ENCODE measurements at places on chromosomes 5 and 9.

DNA sequence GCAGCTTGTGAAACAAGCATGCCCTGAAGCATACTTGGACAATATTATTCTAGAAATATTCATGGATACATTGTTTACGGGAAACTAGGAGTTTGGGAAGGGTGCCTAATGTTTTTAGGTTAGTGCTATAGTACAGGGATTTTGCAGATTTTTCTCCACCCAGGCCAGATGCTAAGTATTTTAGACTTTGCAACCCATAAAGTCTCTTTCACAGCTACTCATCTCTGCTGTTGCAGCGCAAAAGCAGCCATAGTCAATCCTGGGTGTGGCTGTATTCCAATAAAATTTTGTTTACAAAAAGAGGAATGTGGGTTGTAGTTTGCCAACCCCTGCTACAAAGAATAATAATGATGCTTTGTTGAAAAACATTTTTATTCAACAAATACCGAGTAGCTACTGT is 106.2 kb downstream of the CEMIP2 start:
- no peak for DNase-seq

DNA sequence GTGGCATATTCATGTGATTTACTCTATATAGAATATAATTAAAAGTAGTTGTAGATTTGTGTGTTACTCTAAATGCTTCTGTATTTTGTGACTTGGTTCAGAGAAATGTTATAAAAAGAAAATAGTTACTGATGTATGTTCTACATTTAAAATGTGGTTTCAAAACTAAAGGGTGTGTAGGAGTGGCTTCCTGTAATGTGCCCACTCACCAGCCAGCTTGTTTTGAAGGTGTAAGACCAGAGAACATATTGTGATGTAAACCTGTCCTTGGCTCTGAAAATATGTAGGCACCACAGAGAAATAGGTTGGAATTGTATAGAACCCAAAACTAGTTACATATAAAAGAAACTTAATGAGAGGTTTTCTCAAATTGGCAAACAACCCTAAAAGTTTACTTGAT is 51.2 kb upstream of the ARRDC3 start:
- DNase-seq = no peak

- no peak for DNase-seq
Observed at GRCh38 chr5:44546286-44546685, 157.1 kb upstream of the FGF10 start.

- DNase-seq = peak; percentile 21
Observed at GRCh38 chr5:125326150-125326510, 579.7 kb upstream of the ZNF608 start.

DNA sequence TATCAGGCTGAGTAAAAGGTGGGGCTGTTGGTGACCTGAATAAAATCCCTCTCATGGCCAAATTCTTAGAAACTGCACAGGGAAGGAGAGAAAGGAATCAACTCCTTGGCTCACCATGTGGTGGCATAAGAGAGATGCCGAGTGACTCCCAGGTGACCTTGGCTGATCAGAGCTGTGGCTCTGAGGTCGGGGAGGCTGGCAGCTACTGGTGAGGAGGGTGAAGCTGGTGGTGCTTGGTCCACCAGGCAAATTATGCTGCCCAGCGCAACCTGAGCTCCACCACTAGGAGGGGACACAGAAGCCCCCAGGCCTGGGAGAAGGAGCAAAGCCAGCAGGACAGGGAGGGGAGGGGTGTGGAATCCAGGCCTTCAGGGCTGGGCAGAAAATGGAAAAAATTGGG is 111.2 kb upstream of the IL12B start:
- DNase-seq = peak; percentile 34

DNA sequence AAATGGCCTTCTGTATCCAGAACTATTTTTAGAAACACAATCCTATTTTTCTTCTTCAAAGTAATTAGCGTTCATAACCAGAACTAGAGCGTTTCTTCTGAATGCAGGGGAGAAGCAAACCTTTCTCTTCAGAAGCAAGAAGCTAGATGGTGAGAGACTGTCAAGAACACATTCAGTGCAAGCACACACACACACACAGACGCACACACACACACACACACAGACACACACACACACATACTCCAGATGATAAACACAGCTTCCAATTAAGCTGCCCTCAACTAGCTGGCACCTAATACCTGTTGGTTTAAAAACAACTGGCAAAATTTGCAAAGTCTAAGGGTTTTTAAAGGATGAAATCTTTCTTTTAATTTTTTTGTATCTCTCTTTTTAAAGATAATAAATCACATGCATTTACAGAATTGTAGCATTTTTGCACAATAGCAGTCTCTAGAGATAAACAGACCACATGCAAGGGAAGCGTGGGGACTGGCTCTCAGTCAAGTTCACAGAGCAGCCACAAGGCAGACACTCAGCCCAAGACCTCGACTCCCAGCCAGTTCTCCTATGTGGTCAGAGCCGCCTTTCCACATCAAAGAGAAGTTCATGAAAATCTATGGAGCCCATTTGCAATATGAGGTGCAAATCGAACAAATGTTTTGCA is 138.5 kb downstream of the TTLL11 start:
- DNase-seq = no peak

DNA sequence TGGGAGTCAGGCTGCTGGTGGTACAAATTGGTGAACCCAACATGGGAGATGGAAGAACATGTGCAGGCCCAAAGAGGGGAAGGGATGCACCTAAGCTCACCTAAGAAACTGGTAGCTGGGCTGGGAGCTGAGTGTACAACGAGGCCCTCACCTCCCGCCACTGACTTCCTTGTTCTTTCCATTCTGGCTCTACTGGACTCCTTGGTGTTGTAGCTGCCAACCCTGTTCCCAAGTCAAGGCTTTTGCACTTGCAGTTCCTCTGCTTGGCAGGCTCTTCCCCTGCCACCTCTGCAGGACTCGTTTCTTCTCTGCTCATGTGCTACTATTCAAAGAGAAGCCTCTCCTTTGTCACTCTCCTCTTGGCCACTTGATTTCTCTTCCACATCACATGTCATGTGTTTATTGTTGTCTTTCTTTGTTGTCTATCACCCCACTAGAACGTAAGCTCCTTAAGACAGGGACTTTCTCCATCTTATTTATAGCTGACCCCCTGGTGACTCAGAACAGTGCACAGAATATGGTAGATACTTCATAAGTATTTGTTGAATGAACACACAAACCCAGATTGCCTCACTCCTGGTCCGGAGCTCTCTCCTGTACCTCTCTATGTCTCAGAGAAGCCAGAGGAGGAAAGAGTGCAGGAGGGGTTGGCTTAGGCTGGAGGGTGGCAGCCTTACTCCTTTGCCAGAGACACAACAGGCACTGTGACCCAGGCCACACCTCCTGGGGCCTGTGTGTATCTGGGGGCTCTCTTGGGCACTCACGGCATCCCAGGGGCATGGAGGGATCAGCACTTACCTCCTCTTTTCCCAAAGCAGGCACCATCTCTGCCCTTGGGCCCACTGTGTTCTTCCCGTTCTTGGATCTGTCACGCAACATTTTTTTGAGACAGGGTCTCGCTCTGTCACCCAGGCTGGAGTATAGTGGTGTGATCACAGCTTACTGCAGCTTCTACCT is 5.2 kb upstream of the SPINK4 start:
- no peak for DNase-seq

GRCh38 chr5:145856285-145856818 is 16.5 kb downstream of the GRXCR2 start:
- peak; percentile 71 for DNase-seq

- no peak for DNase-seq
Observed at GRCh38 chr5:80608731-80609130, 38.7 kb upstream of the ANKRD34B start.

DNA sequence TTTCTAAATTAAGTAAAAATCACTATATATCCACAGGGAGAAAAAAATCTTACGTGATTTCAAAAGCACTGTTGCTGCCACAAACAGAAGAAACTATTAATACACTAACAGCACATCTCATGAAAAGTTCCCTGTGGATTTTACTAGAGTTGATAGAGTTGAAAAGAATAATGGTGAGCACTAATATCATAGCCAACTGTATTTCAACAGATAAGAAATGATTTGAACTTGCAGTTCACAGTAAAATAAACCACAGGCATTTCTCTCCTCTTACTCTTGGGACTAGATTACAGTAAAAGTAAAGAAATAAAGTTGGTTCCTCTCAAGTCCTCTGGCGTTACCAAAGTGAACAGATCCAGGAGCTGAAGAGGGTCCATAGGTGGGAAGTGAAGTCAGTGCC is 27.9 kb downstream of the AGTPBP1 start:
- no peak for DNase-seq

DNA sequence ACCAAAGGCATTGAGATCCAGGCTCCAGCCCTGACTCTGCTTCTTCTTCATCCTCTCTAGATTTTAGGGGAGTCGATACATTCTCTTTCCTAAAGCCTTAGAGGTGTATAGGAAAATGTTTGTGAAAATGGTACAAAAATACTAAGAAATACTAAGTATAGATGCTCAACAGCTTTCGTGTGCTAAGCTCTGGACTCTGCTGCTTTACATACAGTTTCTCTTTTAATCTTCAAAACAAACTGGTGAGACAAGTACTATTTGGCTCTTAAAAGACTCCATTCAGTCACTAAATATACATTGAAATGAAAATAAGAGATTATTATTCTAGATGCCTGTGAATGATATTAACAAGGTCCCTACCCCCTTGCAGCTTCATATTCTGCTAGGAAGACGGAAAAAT is 174.5 kb upstream of the TRPM3 start:
- DNase-seq = no peak

- DNase-seq = no peak
Observed at GRCh38 chr5:89067362-89067761, 184.4 kb upstream of the MEF2C start.

DNA sequence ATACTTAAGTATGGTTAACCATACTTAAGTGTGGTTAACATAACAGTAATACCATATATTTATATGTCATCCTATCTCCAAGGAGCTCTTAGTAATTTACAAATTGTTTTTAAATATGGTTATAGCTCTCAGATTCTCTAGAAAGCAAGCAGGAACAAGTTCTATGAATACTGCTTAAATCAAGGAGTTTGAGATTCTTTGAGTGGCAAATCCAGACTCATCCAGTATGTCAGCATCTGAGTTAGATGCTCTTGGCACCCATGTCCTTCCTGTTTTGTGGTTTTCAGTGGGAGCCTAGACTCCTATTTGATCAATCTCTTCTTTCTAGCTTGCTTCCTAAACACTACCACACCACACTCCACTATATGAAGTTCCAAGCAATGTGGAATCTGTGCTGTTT is 114.7 kb upstream of the GDNF start:
- DNase-seq = no peak

GRCh38 chr9:69232135-69232534 is 58.1 kb downstream of the TJP2 start:
- peak; percentile 11 for DNase-seq

DNA sequence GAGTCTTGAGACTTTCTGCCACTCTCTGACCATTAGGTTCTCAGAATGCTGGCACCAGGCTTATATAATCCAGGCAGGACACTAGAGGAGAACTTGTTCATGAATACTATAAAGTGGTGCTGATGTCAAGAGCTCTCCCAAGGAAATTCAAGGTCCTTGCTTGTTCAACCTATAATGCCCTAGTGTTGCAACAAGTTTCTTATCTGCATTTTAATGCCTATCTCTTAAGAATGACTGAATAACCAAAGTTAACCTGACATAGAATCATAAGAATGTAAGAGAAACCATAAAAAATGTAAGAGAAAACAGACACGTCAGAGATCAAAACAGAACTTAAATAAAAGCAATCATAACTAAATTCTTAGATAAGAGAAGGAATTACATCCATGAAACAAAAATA is 640.8 kb upstream of the SGCD start:
- no peak for DNase-seq

GRCh38 chr9:114285166-114285867 is 37.6 kb upstream of the ORM1 start:
- peak; percentile 92 for DNase-seq

- no peak for DNase-seq
Observed at GRCh38 chr5:932151-932627, 39.5 kb downstream of the TRIP13 start.

DNA sequence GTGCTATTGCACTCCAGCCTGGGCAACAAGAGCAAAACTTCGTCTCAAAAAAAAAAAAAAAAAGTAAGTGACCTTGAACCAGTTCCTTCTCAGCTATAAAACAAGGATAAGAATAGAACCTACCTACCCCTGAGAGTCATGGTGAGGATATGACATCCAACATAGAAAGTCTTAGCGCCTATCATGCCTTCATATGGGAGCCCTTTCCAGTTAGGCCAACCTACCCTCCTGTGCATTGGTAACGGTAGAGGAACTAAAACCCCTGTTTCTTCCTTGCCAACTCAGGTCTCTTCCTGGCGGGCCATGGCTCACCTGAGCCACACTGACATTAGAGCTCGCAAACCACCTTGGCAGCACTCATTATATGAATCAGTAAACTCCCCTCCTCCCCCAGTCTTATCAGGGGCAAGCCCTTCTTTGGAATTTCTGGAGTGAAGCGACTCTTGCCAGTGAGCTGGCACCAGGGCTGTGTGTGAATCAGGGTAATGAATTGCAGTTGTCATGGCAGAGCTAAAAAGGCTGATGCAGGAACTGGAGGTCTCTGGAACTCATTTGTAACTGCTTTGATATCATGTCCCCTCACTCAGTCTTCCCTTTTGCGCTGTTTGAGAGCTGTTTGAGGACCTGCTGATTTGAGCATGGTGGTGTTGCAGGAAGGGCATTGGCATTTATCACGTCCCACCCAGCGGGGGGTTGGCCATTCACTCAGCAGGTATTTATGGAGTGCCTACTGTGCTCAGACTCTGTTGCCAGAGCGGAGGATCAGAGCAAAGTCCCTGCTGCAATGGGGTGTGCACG is 10.3 kb downstream of the WWC1 start:
- no peak for DNase-seq

- no peak for DNase-seq
Observed at GRCh38 chr9:93166699-93167098, 17.2 kb upstream of the WNK2 start.

GRCh38 chr9:80602291-80602690 is 1030.5 kb downstream of the TLE4 start:
- no peak for DNase-seq

DNA sequence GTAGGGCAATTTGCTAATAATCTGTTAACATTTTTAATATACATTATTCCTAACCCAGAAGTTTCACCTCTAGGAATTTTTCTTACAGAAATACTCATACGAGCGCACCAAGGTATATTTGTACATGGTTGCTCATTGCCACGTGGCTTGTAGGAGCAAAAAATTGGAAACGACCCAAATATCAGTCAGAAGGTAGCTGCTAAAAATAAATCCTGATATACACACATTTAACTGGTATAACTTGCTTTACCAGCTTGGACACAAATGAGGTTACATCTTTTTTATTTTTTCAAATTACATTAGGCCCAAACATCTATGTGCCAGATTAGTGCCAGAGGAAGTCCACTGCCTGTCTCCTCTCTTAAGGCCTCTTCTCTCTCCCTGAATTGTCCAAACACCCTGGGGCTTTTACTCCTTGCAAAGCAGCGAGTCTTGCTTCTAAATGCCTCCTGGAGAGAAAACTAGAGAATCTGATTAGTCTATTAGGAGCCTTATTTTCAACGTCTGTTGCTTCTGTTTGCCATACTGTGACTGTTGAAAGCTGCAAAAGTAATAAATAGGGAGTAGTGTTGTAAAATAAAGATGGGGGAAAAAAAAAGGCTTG is 92.0 kb upstream of the SSBP2 start:
- DNase-seq = no peak

- no peak for DNase-seq
Observed at GRCh38 chr5:172542651-172543131, 88.4 kb upstream of the SH3PXD2B start.

Measured in kidney (tissue), 22 donors.